ENCODE measurements at places on chromosomes 5 and 9.
A peak's percentile ranks its signal among the peaks of the same experiment; 100 is the strongest.

- no peak for DNase-seq
These were observed 27.0 kb upstream of the PPARGC1B start for GRCh38 chr5:149702934-149703646.

DNA sequence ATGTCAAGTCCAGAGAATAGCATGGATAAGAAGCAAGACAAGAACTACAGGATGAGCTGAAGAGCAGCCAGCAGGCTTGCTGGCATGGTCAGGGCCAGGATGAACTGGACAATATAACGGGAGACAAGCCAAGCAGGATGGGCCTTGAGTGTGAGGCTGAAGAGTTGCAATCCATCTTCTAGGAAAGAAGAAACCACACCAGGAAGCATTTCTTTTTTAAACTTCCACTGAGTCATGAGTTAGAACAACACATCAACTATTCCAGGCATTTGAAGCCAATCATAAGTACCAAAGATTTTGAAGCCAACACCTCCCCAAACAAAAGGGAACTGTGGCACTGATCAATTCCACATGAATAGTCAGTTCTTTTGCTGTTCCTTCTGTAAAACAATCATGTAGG lies 27.3 kb downstream of the SLC31A2 start:
- no peak for DNase-seq

DNA sequence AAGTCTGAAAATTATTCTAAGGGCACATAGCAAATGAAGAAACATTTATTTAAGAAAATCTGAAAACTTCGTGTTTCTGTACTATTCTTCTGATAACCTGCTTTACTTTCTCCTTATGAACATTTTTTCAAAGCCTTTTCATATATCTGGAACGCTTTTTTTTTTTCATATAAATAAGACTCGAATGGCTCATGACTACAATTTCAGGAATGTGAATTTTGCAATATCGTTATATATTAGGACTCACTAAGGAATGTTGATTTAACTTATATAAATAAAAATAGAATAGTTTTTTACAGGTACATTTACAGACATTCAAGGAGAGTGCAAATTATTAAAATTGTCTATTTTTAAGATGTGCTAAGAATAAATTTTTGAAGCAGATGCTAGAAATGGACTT lies 42.9 kb downstream of the GPBP1 start:
- DNase-seq: no peak

DNA sequence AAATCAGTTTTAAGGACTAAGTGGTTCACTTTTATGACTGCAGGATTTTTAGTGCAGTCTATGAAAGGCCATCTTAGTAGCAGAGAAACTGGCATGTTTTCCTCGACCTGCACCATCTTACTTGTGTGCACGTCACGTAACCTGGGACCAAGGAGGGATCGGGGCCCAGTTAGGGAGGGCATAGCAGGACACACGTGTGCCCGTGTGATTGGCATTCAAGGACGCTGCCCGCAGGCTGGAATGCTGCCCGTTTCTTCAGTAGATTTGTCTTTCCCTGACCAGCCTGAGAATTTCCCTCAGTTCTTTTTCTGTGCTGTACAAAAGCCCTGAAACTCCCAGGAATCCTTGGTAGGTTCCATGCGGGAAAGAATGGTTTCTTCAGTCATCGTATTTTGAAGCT lies 196.3 kb downstream of the TRIO start:
- DNase-seq: no peak

DNA sequence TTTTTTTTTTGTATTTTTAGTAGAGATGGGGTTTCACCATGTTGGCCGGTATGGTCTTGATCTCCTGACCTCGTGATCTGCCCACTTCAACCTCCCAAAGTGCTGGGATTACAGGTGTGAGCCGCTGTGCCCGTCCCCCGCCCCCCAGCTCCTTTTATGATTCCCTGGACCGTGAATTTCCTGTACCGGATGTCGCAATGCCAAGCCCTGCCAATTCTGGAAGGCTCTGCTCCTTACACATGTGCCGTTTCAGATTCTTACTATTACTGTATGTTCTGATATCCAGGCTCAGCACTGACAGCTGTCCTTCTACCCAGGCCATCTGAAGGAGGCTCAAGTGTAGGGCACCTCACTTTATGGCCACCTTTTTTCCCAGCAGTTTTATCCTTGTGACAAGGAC lies 100.1 kb downstream of the PLCXD3 start:
- no peak for DNase-seq

- no peak for DNase-seq
These were observed 519.3 kb upstream of the PTGER4 start for GRCh38 chr5:40160435-40160834.

GRCh38 chr5:98309785-98310598 lies 463.5 kb upstream of the RGMB start:
- no peak for DNase-seq

GRCh38 chr9:127386249-127386648 lies 10.7 kb upstream of the SLC2A8 start:
- no peak for DNase-seq

DNA sequence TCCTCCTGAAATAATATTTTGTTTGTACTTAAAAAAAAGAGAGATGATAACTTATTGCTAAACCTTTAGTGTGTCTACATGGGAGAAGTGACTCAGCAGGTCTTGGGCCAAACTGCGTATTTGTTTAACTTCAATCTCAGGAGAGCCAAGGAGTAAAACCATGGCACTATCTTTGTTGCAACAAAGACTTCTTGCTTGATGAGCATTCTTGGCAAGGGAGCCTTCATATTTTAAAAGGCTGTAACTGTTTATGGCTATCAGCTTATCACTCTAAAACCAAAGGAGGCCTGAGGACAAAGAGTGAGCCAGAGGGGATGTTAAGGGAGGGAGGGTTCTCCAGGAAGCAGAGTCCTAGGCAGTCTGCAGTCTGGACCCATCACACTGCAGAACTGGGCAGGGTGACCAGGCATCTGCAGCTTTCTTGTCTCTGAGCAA lies 216.2 kb upstream of the S1PR3 start:
- DNase-seq: no peak

DNA sequence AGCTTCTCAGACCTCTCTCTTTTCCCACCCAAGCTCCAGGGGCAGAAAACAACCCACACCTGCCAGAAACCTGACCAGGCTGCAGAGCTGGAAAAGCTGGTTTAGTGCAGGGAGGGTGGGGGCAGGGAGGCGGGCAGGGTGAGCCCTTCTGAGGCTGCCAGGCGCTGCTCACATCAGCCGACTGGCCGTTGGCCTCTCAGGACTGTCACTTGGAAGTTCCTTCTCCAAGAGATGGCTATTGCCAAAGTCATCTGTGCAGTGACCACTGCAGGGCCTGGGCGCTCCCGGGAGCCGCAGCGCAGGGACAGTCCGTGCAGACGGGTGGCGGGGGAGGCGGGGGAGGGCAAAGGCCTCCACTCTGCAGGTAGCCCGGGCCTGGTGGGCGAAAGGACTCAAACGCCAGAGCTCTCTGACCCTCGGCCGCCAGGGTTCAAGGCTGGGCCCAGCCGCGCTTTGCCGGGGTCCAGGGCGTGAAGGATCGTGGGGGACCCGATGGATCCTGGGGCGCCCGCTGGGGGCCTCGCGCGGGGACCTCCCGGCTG lies 205.0 kb upstream of the IER5L start:
- DNase-seq: no peak

DNA sequence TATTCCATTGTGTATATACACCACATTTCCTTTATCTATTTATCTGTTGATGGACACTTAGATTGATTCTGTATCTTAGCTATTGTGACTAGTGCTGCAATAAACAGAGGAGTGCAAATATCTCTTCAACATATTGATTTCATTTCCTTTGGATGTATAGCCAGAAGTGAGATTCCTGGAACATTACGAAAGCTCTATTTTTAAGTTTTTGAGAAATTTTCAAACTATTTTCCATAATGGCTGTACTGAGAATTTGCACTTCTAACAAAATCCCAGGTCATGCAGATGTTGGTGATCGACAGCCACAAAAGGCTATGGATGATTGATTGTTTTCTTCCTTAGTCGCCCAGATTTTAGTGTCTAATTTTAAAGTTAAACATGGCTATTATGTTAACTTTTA lies 132.7 kb upstream of the MTAP start:
- DNase-seq: no peak

GRCh38 chr5:1204693-1205242 lies 3.4 kb downstream of the SLC6A19 start:
- DNase-seq: no peak

- no peak for DNase-seq
These were observed 22.6 kb downstream of the DUSP1 start for GRCh38 chr5:172748341-172748843.

DNA sequence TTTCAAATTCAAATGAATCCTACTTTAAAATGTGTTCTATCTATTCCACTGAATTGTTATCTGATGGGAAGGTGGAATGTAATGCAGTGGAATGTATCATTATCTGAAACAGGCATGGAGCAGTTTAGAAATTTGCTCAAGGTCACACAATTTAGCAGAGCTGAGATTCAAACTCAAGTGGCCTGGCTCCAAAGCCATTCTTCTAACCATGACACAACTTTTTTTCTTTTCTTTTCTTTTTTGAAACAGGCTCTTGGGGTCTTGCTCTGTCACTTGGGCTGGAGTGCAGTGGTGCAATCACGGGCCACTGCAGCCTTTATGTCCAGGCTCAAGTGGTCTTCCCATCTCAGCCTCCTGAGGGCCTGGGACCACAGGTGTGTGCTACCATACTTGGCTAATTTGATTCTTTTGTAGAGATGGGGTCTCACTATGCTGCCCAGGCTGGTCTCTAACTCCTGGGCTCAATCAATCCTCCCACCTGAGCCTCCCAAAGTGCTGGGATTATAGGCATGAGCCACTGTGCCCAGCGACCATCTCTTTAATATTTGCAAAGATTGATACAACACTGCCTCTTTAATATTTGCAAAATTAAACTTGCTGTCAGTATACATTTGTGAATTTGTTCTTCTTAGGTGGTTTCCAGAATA lies 50.0 kb downstream of the CAST start:
- DNase-seq: no peak

- DNase-seq: no peak
These were observed 104.3 kb upstream of the ARRDC3 start for GRCh38 chr5:91487420-91487819.

GRCh38 chr9:94478755-94479730 lies 75.8 kb upstream of the PCAT7 start:
- no peak for DNase-seq

- DNase-seq: peak; percentile 94
These were observed 6.7 kb downstream of the NRARP start for GRCh38 chr9:137295238-137295811.

DNA sequence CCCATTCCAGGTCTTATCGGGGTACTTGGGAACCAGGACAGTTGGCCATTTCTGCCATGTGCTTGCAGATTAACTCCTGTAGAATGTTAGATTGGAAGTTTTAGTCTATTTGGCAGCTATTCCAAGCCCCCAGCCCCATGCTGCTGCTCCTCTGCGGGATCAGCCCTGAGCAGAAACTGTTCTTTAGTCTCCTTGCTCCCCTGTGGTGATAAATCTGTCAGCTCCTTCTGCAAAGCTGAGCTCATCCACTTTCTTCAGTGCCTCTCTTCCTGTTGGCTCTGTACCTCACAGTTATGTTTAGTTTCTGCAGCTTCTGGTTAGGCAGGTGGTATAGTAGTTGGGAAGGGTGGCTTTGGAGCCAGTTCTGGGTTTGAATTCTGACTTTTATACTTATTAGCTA lies 170.4 kb downstream of the GRIA1 start:
- no peak for DNase-seq

GRCh38 chr5:44942524-44943001 lies 133.8 kb downstream of the MRPS30 start:
- no peak for DNase-seq

DNA sequence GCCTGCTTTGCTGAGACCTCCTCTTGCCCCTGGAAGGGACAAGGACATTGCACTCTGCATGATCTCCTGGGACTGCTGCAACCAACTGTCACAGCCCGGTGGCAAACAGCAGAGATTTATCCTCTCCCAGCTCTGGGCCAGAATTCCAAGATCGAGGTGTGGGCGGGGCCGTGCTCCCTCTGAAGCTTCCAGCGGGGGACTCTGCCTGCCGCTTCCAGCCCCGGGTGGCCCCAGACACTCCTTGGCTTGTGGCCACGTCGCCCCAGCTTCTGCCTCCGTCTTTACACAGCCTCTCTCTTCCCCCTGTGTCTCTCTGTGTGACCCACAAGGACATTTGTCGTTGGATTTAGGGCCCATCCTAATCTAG lies 67.1 kb downstream of the COL5A1 start:
- DNase-seq: no peak

- DNase-seq: no peak
These were observed 8.0 kb upstream of the GRHPR start for GRCh38 chr9:37414503-37414943.

DNA sequence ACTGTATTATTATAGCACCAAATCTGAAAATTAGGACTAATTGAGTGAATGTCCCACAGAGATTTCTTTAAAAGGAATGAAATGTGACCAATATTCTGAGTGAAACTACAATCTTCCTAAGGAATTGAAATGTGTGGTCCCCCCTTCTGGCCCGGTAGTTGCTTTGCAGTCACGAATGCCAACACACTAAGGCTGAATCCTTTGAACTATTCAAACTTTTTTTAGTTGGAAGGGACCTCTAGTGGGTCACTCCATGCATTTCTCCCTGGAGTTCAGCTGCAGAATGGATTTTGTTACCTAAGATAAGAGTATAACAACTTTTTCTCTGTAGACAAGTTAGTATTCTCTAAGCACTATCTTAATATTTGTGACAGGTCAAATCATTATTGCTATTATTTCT lies 2.8 kb downstream of the CDH6 start:
- DNase-seq: no peak

DNA sequence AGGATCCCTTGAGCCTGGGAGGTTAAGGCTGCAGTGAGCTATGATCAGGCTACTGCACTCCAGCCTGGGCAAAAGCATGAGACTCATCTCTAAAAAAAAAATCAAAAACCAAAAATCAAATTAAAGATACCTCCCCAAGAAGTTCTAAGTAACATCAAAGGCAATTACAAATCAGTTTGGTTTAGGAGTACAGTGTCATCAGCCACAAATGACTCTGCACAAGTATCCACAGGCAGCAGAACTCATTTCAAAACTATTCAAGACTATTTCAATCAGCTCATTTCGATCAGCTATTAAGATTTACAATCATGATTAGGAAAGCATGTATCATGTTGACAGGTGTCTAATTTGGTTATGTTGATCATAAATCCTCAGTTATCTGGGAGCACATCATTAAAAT lies 19.1 kb downstream of the TRMO start:
- DNase-seq: no peak

Data from D721Med (cell line).